ENCODE measurements at places on chromosomes 12 and 14. TPM values are rescaled to one million over a fixed set of nuclear protein-coding genes. Genes with fewer than 3 reads are reported as not detected.
A peak's percentile ranks its signal among the peaks of the same experiment; 100 is the strongest.

The FAM186B gene
- 0.20 TPM for total RNA-seq

The ACRBP gene
- 4.9 TPM for total RNA-seq

The IRAK3 gene
- 71.7 TPM for total RNA-seq

DNA sequence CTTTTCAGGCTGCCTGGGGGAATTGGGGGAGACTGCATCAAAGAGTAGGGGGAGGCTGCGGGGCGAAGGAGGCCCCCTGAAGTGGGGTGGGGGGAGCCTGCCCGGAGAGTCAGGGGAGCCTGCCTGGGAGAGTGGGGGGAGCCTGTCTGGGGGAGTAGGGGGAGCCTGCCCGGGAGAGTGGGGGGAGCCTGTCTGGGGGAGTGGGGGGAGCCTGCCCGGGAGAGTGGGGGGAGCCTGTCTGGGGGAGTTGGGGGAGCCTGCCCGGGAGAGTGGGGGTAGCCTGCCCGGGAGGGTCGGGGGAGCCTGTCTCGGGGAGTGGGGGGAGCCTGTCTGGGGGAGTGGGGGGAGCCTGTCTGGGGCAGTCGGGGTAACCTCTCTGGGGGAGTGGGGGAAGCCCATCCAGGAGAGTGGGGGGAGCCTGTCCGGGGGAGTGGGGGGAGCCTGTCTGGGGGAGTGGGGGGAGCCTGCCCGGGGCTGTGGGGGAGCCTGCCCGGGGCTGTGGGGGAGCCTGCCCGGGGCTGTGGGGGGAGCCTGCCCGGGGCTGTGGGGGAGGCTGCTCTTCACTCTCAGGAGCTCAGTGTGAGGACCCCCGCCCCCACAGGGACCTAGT is 6.5 kb upstream of the DEGS2 start:
- no peak for DNase-seq
- H3K36me3 ChIP-seq = no peaks in the 10 kb centered on the region
- no peaks in the 10 kb centered on the region for H3K27me3 ChIP-seq
- H3K4me1 ChIP-seq = peaks cover 8% of the 10 kb centered on the region
- peak overlapping the region; percentile 3 for H3K4me3 ChIP-seq
- H3K27ac ChIP-seq = no peak overlapping the region

DNA sequence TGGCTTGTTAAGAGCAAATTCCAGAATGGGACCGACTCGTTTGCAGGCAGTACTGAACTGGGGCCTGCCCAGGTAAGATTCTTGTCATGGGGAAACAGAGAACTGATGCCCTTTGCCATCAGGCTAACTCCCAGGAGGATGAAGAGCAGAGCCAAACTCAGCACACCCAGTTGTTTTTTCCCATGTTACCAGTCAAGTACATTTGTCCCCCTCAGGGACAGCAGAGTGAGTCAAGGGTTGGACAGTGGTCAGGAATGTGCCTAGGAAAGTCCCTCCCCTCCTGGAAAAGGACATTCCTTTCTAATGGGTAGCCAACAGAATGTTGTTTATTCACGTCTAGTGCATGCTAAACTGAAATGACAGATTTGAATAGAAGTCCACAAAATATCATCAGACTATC is 1.6 kb downstream of the ART4 start:
- no peak for DNase-seq
- peak overlapping the region; percentile 26 for H3K27ac ChIP-seq
- no peak overlapping the region for H3K4me3 ChIP-seq
- H3K4me1 ChIP-seq = peaks cover 15% of the 10 kb centered on the region
